ENCODE measurements at places on chromosomes 5 and 9.

DNA sequence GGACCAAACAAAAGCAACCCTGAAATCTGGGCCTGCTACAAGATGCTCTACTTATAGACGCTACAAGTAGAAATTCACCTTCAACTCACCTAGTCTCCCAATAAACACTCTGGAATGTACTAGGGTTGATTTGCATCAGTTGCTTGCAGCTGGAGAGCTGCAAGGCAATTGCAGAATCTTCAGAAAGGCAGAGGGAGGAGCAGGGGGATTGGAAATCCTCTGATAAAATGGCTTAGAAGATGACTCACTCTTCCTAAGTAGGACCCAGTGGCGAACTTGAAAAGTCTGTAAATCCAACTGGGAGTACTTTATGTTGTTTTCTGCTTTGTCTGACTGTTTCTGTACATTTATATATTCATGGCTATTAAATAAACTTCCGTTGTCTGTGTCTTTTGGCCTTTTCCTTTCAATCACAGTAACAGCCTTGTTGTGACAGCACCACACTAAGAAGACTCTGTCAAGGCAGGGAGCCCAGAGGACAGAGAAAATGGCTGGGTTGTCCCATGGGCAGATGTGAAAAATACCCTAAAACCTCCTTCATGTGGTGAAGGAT lies 14.7 kb upstream of the MLLT3 start:
- no peak for DNase-seq

- no peak for DNase-seq
These were observed 202.6 kb downstream of the ZSWIM6 start for GRCh38 chr5:61534481-61535267.

DNA sequence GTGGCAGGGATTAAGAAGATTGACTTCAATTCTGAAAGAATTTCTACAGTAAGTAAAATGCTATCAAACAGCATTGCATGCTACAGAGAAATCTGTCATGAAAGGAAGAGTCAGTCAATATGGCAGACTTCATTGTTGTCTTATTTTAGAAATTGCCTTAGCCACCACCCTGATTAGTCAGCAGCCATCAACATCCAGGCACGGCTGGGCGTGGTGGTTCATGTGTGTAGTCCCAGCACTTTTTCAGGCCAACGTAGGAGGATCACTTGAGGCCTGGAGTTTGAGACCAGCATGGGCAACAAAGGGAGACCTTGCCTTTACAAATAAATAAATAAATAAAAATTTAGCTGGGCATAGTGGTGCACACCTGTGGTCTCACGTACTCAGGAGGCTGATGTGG lies 46.6 kb downstream of the RMI1 start:
- DNase-seq, result no peak

GRCh38 chr9:96075757-96076156 lies 200.3 kb downstream of the ERCC6L2 start:
- no peak for DNase-seq

GRCh38 chr5:64811050-64811640 lies 42.4 kb downstream of the CWC27 start:
- no peak for DNase-seq

DNA sequence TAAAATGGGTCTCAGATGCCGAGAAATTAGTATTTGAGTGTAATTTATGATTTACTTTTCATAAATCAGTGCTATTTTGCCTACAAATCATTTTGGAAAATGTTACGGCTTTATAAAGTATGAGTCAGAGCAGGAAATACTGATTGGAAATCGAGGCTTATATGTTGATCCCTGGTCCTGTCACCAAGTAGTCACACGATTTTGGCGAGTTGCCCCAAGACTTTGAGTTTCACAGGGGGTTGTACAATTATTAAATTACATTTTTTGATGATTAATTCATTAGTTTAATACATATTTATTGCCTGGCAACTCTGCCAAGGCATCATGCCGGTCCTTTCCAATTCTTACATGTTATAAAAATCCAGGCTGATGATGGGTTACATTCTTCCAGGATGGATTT lies 443.9 kb upstream of the KLF4 start:
- DNase-seq, result no peak

- no peak for DNase-seq
These were observed 111.1 kb downstream of the ARRDC3 start for GRCh38 chr5:91271999-91272398.

GRCh38 chr9:36143245-36143641 lies 6.7 kb downstream of the GLIPR2 start:
- DNase-seq, result no peak

DNA sequence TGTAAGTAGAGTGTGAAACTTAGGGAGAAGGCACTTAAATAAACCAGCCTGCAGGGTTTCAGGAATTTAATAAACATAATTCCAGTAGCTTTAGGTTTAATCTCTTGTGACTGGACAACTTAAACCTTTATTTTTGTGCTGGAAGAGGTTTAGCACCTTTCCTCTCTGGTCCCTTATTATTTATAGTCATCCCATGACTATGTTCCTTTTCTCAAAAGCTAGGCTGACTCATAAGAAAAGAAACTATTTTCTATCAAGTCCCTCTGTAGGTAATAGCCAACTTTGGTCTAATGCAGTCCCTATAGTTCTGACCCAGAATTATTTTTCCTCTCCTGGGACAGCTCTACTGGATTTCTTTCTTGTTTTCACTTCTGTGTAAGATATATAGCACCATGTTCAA lies 588.9 kb downstream of the NR2F1-AS1 start:
- no peak for DNase-seq

DNA sequence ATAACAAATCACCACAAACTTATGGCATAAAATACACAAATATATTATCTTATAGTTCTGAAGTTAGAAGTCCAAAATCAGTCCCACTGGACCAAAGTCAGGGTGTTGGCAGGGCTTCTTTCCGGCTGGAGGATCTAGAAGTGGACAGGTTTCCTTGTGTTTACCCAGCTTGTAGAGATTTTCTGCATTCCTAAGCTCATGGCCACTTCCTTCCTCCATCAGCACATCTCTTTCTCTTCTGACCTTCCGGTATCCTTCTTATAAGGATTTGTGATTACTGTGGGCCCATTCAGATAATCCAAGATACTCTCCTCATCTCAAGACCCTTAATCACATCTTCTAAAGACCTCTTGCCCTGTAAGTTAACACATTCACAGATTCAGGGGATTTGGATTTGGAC lies 97.6 kb downstream of the RAB3C start:
- no peak for DNase-seq

GRCh38 chr9:113664181-113664875 lies 200.8 kb downstream of the RGS3 start:
- no peak for DNase-seq

- no peak for DNase-seq
These were observed 57.2 kb upstream of the RIC1 start for GRCh38 chr9:5571629-5572232.

DNA sequence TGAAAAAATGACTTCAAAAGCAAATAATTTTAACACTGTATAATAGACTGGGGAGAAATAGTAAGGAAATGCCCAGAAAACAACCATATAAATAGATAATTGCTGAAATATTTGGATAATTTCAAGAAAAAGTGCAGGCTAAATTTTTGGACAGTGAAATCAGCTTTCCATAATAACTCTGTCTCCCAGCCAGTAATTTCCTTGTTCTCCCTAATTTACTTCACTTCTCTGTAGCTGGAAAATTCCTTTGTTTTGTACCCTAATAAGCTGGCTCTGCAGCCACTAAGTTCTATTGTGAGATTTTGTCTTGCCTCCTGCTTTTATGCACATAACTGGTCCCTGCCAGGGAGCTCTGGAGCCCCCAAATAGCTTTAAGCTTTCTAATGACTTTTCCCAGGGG lies 27.7 kb downstream of the PRDM6 start:
- DNase-seq, result no peak

GRCh38 chr9:91166796-91167366 lies 194.8 kb downstream of the AUH start:
- no peak for DNase-seq

GRCh38 chr5:176998828-176999227 lies 7.8 kb downstream of the UIMC1 start:
- DNase-seq, result no peak

GRCh38 chr5:96984506-96985192 lies 48.8 kb downstream of the LNPEP start:
- DNase-seq, result no peak

GRCh38 chr9:121551985-121552753 lies 52.5 kb upstream of the GGTA1 start:
- DNase-seq, result no peak

GRCh38 chr5:69035665-69036064 lies 58.1 kb upstream of the SLC30A5 start:
- no peak for DNase-seq

DNA sequence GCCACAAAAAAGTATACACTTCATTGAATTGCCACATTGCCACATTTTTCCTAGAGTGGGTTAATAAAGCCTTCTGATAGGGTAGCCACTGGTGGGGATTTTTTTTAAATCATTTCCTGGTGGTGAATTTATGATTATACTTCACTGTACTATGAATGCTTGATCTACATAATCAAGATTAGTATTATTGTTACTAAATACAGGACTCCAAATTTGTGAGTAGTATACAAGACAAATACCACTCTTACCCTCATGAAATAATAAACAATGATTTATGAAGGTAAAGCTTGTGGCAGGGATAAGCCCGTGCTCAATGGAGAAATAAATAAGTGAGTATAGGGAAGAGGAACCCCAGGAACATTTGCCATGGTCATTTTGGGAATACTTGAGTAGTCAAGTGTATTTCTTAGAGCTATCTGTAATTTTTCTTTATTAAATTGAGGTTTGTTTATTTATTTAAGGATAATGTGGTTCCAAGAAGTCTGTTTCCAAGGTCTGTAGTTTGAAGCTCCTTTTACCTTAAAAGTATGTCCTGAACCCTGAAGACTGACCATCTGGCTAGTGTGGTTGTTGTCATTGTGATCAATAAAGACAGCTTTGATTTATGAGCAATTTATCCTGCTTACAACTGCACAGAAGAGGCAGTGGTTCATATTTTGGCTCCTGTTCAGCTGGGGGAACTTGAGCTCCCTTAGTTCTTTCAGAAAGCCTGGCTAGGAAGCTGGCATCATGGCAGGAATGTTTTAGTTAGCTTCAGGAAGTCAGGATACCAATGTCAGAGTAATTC lies 118.6 kb downstream of the ZSWIM6 start:
- DNase-seq, result no peak

DNA sequence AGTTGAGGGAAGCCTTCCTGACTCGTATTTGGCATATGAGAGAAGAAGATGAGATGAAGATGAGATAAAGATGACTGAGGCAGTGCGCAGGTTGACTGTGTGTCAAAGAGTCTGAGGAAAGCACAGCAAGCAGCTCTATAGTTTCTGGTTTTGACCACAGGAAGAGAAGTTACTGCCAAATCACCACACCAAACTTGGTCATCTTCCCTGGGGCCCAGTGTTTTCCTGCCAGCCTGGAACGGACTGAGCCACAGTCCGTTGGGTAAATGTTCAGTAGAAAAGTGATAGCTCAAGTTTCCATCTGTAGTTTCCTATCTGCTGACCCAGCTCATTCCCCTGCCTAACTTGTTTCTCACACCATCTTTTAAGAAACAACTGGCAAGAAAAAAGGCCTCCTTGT lies 80.7 kb upstream of the ADAMTS19 start:
- DNase-seq, result no peak

DNA sequence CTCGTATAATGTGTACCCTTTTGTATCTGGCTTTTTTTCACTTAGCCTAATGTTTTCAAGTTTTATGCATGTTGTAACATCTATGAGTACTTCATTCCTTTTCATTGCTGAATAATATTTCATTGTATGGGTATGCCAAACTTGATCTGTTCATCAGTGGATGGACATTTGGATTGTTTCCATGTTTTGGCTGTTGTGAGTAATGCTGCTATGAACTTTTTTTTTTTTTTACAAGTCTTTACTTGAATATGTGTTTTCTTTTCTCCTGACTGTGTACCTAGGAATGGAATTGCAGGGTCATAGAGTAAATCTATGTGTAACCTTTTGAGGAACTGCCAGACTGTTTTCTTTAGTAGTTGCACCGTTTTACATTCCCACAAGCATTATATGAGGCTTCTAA lies 52.4 kb downstream of the MTREX start:
- DNase-seq, result no peak

- DNase-seq, result no peak
These were observed 153.3 kb downstream of the YIPF5 start for GRCh38 chr5:144017119-144017518.

- DNase-seq, result no peak
These were observed 3.6 kb upstream of the NKX2-5 start for GRCh38 chr5:173238312-173239232.

DNA sequence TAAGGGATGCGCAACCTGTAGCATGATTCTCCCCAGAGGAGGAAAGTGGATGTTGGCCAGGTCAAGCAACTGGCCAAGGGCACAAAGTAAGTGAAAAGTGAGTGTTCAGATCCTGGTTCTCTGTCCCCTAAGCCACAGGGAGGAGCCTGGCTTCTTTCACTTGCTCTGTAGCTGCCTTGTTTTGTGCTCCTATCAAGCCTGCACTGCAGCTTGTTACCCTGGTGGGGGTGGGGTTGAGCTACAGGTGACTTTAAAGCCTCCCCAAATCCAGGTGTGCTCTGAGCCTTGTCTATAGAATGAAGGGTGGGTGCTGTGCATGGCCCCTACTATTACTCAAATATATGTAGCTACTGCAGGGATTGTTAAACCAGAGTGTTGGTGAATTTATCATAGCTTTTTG lies 32.9 kb downstream of the RALGPS1 start:
- peak; percentile 54 for DNase-seq

DNA sequence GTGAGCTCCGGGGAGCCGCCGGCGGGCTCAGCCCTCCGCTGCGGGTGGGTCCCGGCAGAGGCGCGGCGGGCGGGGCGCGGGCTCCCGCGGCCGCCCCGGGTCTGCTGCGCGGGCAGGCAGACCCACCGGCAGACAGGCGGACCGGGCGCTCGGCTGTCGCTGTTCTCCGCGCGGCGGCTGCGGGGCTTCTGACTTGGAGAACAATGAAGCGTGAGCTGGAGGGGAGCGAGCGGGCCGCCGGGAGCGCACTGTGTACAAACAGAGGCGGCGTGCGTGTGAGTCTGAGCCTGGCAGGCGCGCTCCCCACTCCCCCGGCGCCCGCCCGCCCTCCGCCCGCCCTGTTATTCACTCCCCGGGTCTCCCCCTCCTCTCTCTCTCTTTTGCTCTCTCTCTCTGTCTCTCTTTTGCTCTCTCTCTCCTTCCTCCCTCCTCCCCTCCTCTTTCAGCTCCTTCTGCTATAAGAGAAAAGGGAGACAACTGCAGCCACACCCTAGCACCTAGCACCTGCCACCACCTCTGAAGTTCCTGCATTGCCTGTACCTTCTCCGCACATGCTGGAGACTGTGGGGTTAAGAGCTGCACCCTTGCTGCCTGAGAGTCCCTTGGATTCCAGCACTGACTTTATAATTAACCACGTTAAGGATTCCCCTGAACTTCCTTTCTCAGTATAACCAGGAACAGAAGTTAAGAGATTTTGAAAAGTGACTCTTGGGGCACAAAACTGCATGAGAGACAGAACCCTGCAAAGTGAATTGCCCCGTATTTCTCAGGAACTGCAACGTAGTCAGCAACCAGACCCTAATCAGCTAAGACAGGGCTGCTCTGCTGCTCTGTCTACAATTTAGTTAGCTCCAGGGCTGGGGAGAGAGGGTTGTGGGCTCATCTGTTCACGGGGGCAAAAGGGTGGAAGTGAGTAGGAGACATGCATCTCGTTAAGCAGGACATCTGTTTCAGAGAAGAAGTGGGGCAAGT lies at the start of gene EDIL3:
TSS of gene EDIL3 (minus strand) at position 277 of the 972 bp plus-strand sequence. CDS start 506 bp downstream, outside the sequence.
- DNase-seq, result peak; percentile 77

GRCh38 chr9:127977884-127978647 lies 2.7 kb downstream of the EEIG1 start:
- peak; percentile 49 for DNase-seq

Data from WTC11 (cell line).